ENCODE measurements at places on chromosomes 2 and 18.
A peak's percentile ranks its signal among the peaks of the same experiment; 100 is the strongest.

GRCh38 chr2:236639461-236640235 is 70.0 kb downstream of the ACKR3 start:
- no peak for DNase-seq

DNA sequence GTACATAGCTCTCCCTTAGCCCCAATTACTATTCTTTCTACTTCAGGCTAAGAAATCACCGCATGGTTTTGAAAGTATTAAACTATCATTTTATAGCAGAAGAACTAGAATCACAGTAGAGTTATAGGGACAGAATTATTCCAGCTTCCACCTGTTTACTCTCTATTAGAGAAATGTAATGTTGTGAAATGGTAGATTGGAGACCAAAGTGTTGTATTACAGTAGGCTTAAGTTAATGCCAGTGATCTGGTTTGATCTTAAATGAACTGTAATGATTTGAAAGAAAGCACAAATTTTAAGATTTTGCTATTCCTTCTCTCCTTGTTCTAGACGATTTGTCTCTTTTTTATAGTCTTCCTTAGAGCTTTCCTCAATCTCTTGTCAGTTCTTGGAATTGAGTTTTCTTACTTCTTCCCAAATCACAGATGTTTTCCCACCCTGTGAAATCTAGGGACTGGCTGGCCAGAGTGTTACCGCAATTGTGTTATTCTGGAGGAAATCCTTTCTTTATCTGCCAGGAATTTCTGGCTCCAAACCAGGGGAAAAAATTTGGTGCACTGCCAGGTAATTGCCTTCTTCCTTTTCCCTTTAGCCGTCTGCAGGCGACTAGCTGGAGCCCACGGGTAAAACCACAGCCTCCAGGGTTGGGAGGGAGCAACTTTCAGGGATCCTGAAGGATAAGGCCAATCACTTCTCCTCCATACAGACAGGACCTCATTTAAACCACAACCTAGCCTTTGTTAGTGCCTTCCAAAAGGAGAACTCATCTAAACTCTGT is 51.7 kb downstream of the NOP58 start:
- DNase-seq: peak; percentile 45

GRCh38 chr2:187878112-187878511 is 323.9 kb upstream of the TFPI start:
- DNase-seq: no peak

GRCh38 chr2:238911376-238912227 is 63.7 kb downstream of the TWIST2 start:
- DNase-seq: no peak

DNA sequence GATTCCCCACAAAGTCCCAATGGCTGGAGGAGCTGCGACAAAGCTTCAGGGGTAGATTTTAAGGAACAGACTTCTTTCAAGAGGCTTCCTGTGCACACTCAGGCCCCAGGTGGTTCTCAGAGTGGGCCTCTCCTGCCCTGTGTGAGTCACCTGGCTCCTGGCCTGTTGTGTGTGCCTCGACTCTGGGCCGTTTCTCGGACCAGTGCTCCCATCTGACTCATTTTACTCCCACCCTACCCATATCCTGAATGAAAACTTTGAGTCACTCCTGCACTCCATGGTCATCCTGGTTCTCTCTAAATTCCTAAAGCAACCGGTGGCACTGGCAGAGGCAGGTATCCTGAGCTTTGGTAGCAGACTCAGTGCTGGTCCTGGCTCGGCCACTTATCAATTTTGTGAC is 84.1 kb downstream of the CELF4 start:
- no peak for DNase-seq

- no peak for DNase-seq
Observed at GRCh38 chr2:231996797-231997540, 35.5 kb downstream of the DIS3L2 start.

GRCh38 chr2:116510117-116510671 is 1304.3 kb upstream of the DDX18 start:
- peak; percentile 22 for DNase-seq

GRCh38 chr2:218465987-218466633 is 47.2 kb downstream of the VIL1 start:
- DNase-seq: peak; percentile 13

DNA sequence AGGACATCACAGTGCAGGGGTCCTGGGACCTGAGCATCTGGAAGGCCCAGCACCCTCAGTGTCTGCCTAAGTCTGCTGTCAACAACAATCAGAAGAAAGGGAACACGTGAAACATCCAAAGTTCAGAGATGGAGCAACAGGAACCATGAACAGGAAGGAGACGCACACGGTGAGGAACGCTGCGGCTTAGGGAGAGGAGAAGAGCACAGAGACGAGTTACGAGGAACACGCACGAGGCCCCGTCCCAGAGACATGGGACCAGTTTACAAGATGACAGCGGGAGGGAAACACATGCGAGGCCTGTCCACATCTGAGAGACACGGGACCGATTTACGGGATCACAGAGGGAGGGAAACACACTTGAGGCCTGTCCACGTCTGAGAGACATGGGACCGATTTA is 2.9 kb upstream of the KCNG2 start:
- DNase-seq: no peak

DNA sequence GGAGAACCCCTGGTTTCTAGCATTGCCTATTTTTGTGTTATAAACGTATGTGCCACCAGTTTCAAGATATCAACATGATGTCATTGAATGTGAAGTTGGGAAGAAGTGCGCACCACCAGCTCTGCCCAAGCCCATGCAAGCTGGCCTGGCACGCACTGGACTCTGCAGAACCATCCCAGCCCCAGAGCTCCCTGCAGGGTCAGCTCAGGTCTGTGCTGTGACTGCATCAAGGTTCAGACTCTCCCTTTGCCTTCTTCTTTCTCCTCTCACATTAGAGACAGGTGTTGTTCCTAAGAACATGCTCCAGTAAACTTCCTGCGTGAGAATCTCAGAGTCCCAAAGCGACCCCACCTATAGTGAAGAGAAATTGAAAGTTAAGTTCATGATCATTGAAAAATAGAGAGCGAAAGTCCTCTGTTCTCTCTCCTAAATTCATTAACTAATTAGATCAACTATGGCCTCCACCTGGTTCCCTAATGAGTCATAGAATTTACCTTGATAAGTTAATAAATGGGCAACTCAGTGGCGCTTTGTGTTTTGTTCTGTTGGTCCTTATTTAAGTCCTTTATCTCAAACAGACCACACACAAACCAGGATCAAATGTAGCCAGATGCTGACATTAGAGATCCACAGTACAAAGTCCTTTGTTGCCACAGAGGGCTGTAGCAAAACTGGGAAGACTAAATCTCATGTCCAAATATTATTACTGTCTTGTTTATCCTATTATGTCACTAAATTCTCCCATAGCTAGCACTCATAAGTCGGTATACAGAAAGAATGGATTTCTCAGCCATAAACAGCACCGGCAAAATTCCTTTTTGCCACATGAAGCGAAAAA is 432.3 kb downstream of the STK39 start:
- DNase-seq: no peak

Measured in COLO829 (cell line).